Gastrocnemius medialis (tissue), 4 donors: ENCODE measurements at places on chromosomes 1 and 21.

DNA sequence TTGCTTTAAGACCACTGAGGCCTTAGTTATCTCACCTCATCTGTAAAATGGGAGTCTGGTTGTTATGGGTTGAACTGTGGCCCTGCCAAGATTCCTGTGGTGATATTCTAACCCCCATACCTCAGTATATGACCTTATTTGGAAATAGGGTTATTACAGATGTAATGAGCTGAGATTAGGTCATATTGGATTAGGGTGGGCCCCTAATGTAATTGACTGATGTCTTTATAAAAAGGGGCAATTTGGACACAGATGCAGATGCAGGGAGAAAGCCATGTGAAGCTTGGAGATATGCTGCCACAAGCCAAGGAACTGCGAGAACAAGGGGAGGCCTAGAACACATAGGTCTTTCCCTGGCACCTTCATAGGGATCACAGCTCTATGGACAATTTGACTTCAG, 3.9 kb downstream of the C1orf87 start:
- DNase-seq, result no peak

DNA sequence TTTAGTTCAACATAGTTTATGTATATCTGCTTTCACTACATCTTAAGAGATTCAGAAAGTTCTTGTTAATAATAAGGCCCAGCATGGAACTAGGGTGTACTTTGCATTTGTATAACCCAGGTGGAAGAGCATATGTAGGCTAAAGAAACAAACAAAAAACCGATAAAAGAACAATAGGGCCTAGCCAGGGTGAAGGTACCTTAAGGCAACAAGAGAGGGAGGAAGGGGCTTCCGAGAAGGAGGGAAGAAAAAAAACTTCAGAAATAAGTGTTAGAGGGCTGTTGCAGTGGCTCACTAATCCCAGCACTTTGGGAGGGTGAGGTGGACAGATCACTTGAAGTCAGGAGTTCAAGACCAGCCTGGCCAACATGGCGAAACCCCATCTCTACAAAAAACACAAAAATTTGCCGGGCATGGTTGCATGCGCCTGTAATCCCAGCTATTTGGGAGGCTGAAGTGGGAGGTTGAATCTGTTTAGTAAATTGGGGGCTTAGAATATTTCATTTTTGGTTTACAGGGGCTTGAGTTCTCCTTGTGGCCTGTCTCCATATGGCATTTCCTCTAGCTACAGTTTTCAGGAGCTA, 4.7 kb upstream of the SPATA45 start:
- no peak for DNase-seq

- no peak for DNase-seq
Measured at GRCh38 chr1:38201431-38201830, 154.8 kb upstream of the POU3F1 start.

GRCh38 chr1:184387069-184387475, 243 bp downstream of the C1orf21 start:
- DNase-seq, result no peak

DNA sequence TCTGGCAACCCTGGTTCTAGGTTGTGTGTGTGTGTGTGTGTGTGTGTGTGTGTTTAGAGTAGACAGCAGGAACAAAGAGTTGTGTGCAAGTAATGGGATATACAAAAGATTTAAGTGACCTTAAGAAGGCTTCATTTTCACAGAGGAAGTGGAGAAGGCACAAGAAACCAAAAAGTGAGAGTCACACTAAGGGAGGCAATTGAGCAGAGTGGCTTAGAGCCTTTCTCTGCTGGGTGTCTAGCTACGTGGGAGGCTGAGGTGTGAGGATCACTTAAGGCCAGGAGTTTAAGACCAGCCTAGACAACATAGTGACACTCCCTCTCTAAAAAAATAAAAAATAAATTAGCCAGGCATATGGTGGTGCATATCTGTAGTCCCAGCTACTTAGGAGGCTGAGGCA, 44.4 kb upstream of the HAO2 start:
- DNase-seq, result no peak

GRCh38 chr1:160129046-160129445, 13.5 kb downstream of the ATP1A2 start:
- DNase-seq, result peak; percentile 89

DNA sequence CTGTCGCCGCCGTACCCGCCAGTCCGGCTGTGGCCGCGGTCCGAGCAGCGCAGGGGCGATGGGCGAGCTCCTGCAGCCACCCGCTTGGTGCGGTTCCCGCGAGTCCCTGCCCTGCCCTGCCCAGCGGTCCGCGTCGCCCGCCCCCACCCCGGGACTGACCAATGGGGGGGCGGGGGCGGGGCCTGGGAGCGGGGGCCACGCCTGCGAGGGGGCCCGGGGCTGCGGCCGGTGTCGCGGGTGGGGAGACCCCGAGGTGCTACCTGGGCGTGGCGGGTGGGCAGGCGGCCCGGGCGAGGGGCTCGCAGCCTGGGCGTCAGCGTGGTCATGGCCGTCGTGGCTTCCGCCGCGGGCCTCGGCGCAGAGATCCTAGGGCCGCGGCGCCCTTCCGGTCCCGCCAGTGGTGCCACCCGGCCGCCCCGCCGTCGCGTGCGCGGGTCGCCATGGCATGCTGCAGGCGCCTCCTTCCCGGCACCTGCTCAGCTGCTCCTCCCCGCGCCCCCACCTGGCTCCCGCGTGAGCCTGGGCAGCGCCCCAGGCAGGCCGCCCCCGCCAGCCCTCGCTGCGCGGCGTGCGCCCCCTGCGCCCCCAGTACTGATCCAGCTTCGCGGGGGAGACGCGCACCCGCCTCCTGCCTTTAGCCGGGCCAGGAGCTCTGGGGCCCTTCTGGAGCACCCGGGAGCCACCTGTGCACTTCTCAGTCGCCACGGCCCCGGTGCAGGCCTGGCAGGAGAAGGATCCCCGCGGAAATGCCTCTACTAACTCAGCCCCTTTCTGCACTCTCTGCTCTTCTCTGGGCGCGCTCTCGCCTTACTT, at the start of gene BMP8B:
BMP8B (minus strand) TSS at position 108 of the 813 bp plus-strand sequence. CDS start 380 bp downstream, outside the sequence.
- peak; percentile 8 for DNase-seq

GRCh38 chr1:52825868-52826267, 16.7 kb upstream of the ZYG11A start:
- no peak for DNase-seq

GRCh38 chr1:166899769-166900168, 23.7 kb upstream of the TADA1 start:
- no peak for DNase-seq

- no peak for DNase-seq
Measured at GRCh38 chr1:18373882-18374493, 106.7 kb upstream of the KLHDC7A start.

- no peak for DNase-seq
Measured at GRCh38 chr1:14498839-14499238, 99.6 kb upstream of the KAZN start.

GRCh38 chr1:11817192-11817591, 11.2 kb downstream of the CLCN6 start:
- no peak for DNase-seq

DNA sequence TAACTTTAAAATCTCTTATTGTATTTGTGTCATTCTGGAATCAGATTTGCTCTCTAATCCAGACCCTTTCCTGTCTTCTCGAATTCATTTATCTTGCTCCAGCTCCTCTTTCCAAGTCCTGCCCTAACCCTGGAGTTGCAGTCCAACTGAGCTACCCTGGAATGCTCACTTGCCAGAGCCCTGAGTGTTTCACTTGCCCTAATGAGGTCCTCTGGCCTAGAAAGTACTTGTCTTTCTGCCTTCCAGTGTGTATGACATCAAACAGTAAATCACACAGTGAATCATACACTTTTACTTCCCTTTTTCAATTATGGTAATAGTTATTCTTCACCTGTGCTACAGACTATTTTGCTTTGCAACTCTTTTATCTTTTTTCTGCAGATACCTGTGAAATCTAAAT, 96.9 kb downstream of the NEK7 start:
- DNase-seq, result no peak

GRCh38 chr1:180915426-180915965, 2.8 kb downstream of the KIAA1614 start:
- DNase-seq, result no peak

GRCh38 chr1:161954466-161954865, 69.2 kb downstream of the OLFML2B start:
- no peak for DNase-seq

DNA sequence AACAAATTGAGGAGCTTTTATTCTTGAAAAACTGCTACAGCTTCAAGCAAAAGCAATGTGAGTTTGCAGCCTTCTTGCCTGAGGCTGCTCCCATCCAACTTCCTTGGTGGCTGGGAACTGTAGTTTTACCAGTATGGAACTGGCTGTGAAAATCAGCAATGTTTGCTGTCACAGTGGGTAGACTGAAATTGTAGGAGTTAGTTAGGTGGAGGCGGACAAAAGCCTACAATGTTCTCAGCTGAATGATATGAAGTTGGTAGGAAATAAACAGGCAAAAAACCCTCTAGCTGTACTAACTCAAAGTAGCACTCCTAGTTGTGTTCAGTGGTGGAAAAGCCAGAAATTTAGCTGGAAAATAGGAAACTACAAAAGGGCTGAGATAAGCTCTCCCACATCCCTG, 18.5 kb downstream of the HAX1 start:
- DNase-seq, result no peak

GRCh38 chr1:1293263-1294249, 13.3 kb downstream of the SCNN1D start:
- DNase-seq, result no peak

DNA sequence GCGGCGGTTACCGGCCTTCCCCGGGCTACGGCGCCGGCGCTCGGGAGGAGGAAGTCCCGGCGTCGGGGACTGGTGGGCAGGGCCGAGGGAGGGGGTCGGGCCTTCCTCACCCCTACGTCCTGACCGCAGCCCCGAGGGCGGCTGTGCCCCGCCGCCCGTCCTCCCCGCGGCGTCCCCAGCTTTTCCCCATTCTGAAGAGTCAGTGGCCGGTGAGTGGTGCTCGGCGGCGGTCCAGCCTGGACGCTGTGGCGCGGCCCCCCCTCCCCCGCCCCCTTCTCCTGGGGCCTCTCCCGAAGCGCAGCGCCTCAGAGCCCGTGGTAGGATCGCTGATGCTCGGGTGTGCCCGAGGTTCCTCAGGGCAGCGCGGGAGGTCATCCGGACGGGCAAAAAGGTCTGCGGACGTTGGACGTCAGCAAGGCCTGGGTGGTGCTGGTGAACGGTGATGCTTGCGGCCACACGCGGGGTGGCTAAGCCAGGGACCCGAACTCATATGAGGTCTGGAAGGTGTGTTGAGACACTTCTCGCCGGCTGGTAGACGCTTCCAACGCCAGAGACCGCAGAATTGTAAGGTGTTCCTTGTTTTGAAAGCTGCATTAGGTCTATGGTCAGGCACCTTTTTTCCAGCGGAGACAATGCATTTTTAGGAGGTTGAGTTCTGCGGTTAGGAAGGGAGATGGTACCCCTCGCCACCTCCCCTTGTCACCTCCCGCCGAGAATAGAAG, 725 bp downstream of the SLC25A33 start:
- no peak for DNase-seq

DNA sequence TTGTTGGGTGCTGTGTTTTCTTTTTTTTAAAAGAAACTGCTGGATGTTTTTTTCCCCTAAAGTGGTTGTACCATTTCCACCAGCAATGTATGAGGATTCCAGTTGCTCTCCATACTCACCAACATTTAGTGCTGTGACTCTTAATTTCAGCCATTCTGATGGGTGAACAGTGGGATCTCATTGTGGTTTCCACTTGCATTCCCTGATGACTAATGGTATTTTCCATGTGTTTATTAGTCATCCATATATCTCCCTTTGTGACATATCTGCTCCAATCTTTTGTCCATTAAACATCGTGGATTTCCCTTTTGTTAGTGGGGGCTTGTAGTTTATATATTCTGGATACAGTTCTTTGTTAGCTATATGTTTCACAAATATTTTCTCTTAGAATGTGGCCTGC, 206.0 kb downstream of the CAMTA1 start:
- no peak for DNase-seq

GRCh38 chr1:49052102-49052501, 275.4 kb upstream of the BEND5 start:
- DNase-seq, result no peak

DNA sequence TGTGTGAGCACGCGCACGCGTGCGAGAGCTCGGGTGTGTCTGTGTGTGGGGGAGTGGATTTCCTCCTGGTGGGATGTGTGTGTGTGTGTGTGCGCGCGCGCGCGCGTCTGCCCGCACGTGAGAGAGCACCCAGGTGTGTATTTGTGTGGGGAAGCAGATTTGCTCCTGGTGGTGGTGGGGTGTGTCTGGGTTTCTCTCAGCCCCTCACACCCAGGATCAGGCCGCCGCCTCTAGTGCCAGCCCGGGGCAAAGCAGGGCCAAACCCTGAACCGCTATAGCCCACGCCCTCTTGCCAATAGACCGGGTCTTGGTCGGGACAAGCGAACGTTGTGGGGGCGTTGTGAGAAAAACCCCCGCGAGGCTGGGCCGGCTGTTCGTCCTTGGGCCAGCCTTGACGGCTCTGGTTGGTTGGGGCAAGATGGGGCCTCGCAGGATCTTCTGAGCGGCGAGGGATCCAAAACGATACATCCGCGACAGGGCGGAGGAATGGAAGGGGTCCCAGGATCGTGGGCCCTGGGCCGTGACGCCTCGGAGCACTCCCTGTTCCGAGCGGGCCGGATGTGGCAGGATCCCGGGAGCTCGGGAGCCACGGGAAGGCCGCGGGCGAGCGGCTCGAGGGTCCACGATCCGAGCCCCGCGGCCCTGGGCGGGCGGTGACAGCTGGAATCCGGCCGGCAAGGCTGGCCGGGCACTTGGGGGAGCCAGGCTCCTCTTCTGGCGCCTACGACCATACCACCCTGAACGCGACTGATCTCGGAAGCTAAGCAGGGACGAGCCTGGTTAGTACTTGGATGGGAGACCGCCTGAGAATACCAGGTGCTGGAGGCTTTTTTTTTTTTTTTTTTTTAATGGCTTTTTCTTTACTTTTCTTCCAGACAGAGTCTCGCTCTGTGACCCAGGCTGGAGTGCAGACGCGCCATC, 68.2 kb downstream of the RNF187 start:
- DNase-seq, result no peak

DNA sequence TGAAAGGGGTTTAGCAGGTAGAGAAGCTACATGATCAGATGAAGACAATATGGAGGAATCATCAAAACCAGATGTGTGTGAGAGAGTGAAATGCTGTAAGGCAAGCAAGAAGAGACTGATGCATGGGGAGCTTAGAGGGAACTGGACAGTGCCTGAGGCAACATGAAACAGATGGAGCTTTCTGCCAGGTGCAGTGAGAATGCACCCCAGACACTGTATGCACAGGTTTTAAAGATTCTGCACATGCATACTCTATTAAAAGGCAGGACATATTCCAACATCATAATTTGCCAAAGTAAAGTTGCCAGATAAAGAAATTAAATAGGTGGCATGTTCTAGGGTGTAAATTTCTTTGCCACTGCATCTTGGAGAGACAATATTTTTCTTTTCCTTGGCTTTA, 200.1 kb downstream of the AMY1C start:
- no peak for DNase-seq

DNA sequence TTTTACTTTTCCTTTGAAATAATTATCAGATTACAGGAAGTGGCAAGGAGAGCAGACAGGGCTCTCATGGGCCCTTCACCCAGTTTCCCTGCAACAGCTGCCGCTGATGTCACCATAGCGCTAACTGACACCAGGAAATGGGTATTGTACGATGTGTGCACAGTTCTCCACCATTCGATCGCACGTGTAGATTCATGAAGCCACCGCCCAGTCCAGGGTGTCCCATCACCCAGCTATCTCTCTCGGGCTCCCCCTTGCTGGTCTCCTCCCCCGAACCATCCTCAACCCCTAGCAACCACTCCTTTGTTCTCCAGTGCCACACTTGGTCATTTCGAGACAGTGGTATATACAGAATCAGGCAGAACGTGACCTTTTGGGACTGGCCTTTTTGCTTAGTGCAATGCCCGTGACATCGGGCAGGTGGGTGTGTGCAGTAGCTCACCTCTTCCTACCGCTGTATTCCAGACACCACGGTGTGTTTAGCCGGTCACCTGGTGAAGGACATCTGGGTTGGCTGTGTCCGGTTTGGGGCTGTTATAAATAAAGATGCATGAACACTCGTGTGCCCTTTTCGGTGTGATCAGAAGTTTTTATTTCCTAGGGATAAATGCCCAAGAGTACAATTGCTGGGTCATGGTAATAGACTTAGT, 118.4 kb downstream of the CRYAA start:
- no peak for DNase-seq
